ENCODE measurements at places on chromosomes 2 and 18.

DNA sequence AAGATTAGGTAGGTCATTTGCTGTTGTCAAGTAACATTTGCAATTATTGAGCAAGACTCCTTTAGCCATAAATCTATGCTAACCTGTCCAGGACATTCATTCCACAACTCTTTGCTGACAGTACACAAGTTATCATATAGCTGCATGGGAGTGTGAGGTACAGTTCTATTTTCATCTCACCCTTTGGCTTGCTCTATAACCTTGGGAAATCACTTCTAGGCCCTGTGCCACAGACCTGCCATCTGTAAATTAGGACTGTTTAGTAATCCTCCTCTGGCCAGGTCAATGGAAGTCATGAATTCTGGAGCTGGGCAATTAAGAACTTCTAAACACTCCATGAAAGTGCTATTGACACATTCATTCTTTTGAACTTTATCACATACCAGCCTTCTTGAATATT lies 34.6 kb upstream of the PAIP2B start:
- DNase-seq = no peak

GRCh38 chr18:79476918-79477571 lies 81.3 kb downstream of the NFATC1 start:
- no peak for DNase-seq

DNA sequence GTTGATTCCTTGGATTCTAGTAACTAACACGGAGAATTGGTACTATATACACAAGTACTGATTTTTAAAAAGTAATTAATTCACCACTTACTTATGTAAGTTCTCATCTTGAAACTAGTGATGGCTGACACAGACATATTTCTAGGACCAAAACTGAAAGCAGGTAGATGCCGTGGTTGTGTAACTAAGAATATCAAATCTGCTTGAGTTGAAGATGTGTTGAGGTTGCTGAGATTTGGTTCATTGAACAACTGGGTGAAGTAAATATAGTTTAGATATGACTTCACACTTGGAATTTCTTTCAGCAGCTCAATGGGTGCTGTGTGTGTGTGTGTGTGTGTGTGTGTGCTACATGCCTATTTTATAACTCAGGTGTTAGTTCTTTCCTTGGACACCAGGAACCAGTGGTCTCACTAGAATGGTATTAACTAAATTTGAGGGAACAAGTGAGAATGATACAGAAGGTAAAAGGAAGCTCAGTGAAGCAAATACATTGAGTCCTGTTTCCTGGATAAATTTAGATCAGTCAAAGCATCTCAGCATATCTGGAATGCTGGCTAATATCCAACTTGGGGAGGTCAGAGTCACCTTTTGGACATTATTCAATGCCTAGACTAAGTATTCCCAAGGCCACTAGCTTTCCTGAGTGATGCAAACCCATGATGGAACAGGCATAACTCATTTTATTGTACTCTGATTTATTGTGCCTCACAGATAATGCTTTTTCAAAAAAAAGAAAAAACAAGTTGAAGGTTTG lies 110.7 kb upstream of the ZEB2 start:
- no peak for DNase-seq

GRCh38 chr2:132477962-132478361 lies 61.4 kb downstream of the GPR39 start:
- DNase-seq = no peak

GRCh38 chr2:160363961-160364360 lies 129.6 kb downstream of the RBMS1 start:
- DNase-seq = no peak
